ENCODE measurements at places on chromosomes 5 and 9.

GRCh38 chr9:129237164-129237611 lies 59.1 kb upstream of the IER5L start:
- no peak for DNase-seq

GRCh38 chr5:160929906-160930305 lies 77.9 kb upstream of the ATP10B start:
- no peak for DNase-seq

DNA sequence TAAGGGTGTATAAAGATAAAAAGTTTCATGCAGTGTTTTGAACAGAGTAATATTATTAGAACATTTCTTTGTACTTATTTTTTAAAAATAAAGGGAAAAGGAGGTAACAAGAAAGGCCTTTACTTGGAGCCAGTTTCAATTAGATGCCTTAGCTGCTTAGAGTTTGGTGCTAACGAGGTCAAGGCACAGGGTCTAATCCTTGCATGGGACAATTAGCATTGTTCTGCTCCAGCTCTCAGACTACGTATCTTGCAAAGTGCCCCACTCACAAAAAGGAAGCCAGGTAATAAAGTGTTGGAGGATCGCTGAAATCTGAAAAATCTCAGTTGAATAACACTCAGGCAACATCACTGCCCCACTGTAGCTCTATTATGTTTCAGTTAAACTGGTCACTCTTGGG lies 2011.3 kb downstream of the EFNA5 start:
- no peak for DNase-seq

- DNase-seq: no peak
These were observed 324.5 kb downstream of the GADD45G start for GRCh38 chr9:89929315-89929672.

DNA sequence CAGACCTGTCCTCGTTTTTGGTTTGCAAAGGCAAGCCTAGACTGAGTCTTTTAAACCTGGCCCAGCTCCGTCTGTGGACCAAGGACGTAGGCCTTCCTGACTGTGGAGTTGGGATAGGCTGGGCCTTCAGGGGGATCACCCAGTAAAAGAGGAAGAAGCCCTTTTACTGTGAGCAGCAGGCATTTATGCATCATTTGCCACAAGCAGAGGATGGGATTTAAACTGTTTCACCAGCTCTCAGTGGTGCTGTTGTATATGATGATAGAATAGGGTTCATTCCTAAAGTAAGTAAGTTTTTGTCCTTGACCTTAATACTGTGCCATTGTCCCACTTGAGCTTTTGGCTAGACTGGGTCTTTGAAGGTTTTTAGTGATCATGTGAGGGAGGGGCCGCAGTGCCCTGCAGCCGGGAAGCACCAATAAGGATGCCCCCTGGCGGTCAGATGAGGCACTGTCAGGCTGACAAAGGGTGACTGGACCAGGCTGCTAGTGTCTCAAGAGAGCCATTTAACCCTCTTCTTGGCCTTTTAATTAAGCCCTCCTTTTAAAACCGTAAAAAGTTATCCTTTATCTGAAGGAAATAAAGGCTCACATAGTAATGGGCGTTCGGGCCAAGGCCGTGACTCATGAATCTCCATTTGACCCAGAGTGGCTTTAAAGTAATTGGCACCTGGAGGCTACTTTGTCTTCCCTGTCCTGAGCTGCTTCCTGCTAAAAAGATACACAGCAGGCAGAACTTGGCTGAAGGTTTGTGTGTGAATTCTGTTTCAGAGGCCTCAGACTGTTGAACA lies 74.0 kb downstream of the UBAP1 start:
- peak; percentile 31 for DNase-seq

- no peak for DNase-seq
These were observed 97.7 kb downstream of the FNBP1 start for GRCh38 chr9:129945314-129945713.

- no peak for DNase-seq
These were observed 124.4 kb downstream of the SLF1 start for GRCh38 chr5:94742852-94743251.

GRCh38 chr9:113899205-113899604 lies 23.1 kb downstream of the ZNF618 start:
- DNase-seq: no peak

GRCh38 chr5:64958757-64959391 lies 190.1 kb downstream of the CWC27 start:
- no peak for DNase-seq

DNA sequence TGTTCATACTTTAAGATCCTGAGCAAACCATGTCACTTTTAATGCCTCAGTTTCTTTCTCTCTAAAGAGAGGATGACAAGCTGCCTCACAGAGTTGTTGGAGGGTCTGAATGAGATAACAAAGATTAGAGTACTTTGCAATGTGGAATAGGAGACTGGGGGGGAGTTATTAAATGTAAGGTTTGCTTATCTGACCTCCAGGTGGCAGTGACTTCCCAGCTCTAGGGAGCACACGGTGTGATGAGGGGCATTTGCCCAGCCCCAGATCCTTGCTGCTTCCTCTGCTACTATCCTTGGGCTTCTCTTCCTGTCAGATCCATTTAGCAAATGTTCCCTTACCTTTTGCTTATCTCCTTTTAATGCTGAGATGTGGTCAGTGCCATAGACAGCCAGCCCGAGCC lies 30.7 kb downstream of the ENHO start:
- no peak for DNase-seq

DNA sequence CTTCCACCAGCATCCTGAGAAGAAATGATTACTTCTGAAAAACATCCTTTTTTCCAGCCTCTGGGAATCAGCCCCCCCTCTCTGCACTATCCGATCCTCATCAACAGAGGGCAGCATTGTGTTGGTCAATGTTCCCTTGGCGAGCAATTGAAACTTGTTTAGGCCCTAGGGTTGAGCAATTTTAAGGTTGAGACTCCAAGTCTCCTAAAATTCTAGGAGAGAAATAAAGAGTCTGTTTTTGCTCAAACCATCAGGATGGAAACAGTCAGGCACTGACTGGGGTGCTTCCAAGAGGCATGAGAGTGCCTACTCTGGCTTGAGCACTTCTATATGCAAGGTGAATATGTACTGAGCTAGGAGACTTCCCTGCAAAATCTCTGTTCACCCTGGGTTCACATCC lies 12.4 kb upstream of the CYFIP2 start:
- no peak for DNase-seq

DNA sequence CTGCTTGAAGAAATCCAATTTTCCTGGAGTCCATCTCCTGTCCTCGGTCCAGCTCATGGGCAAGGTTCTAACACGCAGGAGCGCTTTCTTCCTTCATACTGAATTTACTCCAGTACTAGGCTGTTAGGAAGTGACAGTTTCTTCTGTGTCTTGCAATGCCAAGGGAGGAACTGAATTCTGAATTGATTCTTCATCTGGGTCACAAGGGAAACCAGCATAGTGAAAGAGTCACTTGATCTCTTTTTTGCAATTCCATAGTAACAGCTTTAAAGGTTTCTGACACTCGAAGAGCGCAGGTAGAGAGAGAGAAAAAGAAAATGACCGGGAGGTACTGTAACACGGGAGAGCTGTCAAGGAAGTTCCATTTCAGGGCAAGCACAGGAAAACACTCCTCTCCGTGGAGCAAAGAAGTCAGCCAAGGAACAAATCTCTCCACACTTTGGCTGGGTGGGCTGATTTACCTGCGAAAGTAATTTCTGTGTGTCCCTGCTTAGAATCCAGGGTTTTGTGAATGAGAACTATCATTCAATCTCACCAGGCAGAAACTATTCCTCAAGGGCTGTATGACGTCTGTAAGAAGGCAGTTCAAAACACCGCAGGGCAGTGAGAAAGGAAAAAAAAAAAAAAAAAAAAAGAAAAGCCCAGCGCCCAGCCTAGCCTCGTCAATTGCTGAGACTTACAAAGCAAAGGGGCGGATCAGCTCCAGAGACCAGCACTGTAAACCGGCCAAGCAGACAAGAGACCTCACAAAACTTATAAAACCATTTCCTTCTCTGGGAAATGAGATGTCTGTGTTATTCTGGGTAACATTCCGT lies 617.8 kb downstream of the PDE4D start:
- DNase-seq: no peak

GRCh38 chr5:31232273-31232888 lies 38.9 kb downstream of the CDH6 start:
- no peak for DNase-seq

DNA sequence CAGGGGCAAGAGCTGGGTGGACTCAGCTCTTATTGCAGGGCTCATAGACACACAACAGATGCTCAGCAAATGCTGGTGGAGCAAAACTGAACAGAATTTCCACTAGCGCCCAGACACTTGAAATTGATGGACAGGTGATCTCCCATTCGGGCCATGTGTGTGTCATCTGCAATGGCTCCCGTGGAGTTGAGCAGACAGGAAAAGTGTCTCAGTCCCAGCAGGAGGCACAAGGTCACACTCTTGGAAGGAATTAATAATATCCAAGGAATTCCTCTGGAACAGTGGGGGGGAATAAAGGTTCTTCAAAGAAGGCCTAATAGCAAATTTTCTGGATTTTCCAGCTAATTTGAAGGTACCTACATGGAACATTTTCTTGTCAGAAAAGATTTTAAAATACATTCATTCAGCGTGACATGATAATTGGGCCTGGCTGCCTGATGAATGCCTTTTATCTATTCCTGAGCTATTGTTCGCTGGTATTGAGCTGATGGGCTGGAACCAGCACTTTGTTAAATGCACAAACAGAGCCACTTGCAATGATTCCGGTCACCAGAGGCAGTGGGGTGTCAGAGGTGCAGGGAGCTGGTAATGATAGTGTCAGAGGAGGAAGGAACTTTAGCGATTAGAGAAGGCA lies 31.5 kb upstream of the ALDH1B1 start:
- DNase-seq: no peak

DNA sequence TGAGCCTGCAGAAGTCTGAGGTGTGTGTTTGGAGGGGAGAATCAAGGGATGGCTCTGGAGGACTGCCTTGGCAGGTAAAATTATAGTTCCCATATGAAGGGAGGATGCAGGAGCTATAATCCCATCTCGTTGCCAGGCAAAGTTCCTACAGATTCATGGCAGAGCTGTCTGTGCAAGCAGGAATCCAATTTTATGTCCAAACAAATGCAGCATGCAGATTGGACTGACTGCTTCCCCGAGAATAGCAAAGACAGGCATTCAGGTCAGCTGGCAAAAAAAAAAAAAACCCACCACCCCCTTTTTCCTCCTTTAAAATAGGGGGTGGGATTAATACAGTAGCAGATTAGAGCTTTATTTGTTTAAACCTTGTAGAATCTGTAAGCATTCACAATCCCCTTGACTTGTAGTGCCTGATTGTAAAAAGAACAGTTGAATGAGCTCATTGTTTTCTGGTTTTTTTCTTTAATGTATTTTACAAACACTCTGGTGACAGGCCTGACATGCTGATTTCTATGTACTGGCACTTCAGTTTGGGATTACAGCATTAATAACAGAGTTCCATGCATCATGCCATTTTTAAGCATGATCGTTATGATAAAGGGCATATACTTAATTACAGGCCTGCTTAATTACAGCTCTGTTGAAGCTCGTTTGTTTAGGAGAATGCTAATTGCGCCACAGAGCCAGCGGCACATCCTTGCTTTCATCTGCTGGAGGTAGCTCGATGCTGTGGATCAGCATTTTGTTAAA lies 141.4 kb upstream of the LMX1B start:
- DNase-seq: no peak

DNA sequence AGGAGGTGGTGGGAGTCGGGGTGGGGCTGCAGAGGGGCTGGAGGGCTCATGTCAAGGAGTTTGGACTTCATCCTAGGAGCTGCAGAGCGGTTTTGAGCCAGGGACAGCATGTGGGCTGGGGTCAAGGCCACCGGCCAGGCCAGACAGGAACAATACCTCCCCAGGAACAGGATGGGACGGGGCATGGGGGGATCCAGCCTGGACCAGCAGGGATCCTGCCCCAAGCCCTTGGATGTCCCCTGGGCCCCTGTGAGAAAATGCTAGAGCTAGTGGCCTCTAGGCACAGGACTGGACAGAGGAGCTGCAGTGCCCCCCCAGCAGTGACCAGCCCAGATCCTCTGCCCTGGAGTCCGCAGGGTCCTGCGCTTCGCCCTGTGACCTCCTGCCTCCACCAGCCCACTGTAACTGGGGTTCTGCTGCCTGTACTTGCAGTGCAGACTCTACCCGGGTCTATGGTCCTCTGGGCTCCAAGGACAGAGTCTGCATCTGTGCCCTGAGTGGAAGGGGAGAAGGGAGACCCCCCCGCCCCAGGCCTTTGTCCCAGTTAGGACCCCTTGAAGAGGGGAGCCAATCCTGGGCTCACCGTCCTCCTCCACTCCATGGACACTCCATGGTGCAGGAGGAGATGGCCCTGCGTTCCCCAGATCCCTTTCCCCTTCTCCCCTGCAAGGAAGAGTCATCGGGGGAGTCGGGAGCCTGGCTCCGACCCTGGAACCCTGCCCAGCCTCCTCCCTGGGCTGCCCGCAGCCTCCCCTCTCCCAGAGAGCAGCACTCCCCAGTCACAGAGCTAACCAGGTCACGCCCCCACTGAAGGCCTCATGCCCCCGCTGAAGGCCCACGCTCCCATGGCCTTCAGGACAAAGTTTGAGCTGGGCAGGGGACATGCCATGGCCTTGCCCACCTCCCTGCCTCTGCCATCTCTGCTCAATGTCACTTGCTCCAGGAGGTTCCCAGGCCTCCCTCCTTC lies 3.0 kb upstream of the MXD3 start:
- no peak for DNase-seq
